ENCODE measurements at places on chromosomes 11 and 22.
A peak's percentile ranks its signal among the peaks of the same experiment; 100 is the strongest.

DNA sequence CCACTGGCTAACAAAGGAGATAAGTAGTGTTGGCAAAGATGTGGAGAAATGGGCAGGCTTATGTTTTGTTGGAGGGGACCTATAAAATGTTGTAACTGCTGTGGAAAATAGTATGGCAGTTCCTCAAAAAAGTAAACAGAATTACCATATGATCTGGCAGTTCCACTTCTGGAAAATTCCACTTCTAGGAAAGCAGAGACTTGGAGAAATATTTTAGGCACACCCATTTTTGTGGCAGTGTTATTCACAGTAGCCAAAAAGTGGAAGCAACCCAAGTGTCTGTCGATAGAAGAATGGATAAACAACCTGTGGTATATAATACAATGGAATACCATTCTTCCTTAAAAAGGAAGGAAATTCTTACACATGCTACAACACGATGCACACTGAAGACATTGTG is 57.0 kb upstream of the ADORA2A start:
- DNase-seq: no peak

DNA sequence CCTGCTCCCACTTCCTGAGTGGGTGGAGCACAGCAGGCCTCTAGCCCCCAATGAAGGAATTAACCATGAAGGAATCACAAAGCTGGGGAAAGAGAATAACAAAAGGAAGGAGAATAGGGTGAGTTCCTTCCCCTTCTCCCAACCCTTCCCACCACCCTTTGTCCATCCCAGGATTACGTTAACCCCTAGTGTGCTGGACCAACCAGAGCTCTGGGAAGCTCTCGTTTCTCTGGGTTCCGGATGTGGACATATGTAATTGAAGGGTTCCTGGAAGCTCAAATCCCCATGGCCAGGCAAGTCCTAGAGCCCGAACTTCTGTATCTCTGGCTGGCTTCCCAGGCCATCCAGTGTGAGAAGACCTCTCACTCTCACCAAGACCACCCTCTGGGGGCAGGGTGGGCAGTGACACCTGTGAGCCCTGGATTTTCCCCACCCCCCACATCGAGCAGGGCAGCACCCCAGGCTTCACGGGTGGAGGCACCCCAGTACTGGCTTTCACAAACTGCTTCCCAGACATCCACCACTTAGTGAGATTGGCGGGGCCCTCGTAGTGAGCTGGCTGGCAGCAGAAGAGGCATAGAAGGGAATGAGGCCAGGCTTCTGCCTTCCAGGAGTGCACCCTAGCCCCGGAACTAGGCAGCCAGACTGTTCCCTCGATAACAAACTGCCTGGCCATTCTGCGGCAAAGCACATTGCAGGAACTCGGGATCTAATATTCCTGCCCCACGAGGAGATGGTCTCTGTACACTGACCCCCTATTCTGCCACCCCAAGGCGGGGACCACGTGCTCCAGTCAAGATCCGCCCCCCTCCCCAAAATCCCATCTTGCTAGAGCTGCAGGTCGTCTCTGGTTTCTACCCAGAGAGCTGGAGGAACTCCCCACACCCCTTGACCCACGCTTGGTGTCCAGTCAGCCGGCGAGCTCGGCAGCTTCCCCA is 2.1 kb downstream of the NECTIN1 start:
- DNase-seq: no peak

- DNase-seq: no peak
These were observed 875.3 kb downstream of the NTM start for GRCh38 chr11:132245403-132246385.

- DNase-seq: no peak
These were observed 897.2 kb downstream of the TBC1D22A start for GRCh38 chr22:47659467-47660223.

DNA sequence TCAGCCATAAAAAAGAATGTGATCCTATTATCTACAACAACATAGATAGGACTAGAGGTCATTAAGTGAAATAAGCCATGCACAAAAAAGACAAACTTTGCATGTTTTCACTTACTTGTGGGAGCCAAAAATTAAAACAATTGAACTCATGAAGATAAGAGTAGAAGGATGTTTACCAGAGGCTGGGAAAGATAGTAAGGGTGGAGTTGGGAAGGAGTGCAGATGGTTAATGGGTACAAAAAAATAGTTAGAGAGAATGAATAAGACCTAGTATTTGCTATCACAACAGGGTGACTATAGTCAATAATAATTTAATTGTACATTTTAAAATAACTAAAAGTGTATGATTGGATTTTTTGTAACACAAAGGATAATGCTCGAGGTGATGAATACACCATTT is 27.2 kb upstream of the IL10RA start:
- no peak for DNase-seq

DNA sequence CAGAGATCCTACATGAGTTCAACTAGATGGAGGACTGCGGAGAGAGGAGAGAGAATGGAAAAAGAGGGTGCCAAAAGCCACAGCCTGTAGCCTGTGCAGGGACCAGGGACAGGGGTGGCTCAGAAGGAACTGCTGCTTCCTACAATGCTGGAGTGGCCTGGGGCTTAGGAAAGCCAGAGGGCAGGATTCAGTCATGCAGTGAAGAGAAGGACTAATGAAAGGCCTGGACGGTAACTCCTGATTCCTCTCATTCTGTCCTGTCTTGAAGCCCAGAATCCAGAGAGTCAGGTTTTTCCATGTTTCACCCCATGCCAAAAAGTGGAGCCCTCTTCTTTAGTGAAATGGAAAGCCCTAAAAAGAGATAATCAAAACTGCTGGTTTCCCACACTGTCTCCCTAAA is 48.4 kb upstream of the INCENP start:
- no peak for DNase-seq

DNA sequence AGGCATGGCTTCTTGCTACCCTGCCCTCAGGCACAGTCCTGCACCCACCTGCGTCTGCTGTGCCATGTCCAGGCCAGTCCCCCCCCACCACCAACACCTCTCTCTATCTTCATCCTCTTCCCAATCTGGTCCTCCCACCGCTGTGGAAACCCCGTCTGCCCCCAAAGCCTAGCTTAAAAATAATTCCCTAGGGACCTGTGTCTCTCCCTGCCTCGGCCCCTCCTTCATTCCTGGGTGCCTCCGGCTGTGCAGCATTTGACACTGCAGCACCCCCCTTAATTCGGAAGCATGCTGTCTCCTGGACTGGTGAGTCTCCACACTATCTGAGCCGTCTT is 2.5 kb upstream of the ASCL2 start:
- no peak for DNase-seq

DNA sequence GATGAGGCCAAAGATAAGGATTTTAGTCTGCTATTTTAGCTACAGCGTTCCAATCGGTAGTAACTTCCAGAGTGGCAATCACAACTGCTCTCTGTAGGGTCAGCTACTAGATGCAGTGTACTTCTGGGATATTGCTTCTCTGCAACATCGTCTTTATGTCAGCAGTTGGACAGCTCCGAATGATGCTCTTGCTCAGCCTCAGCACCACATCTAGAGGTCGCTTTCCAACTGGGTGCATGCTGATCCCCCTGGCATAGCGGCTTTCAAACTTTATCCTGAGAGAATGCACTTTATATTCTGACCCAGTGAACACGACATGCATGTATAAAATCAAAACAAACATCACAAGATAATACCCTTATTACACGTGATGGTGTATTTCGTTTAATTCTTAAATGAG is 219.6 kb downstream of the C11orf87 start:
- DNase-seq: peak; percentile 46

DNA sequence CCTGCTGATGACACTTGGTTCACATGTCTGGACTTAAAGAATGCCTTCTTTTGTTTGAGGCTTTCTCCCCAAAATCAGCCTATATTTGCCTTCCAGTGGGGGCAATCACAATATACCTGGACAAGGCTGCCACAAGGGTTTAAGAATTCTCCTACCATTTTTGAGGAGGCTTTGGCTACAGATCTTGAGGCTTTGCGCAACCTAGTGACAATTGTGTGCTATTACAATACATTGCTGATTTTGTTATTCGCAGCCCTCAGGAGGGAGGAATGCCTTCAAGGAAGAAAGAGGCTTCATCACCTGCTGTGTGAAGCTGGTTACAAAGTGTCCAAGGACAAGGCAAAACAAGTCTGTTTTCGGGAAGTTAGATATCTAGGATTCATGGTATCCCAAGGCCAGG is 50.8 kb upstream of the OR4C15 start:
- no peak for DNase-seq

- DNase-seq: no peak
These were observed 30.4 kb downstream of the MOB2 start for GRCh38 chr11:1456176-1456575.
